ENCODE measurements at places on chromosomes 11 and 22.

GRCh38 chr11:45455536-45455935 lies 169.4 kb upstream of the SYT13 start:
- no peak for DNase-seq

- no peak for DNase-seq
Observed at GRCh38 chr11:47560426-47560825, 5.0 kb upstream of the PTPMT1 start.

DNA sequence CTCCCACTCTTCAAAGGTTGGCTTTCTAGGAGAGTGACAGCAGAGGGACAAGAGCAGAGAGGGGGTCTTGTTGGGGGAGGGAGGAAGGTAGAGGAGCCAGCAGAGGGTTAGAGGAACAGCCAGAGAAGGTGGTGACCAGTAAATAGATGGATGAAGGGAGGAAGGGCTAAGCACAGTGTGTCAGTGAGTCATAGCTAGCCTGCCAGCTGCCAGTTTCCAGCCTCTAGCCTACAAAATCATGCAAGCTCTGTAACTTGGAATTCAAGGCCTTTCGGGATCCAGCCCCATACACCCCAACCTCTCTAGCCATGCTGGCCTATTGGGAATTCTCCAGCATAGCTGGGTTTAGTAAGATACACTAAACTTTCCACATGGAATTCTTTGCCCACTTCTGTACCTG lies 147.4 kb upstream of the TEAD1 start:
- DNase-seq, result no peak

GRCh38 chr11:132980670-132981069 lies 551.6 kb downstream of the OPCML start:
- DNase-seq, result no peak

DNA sequence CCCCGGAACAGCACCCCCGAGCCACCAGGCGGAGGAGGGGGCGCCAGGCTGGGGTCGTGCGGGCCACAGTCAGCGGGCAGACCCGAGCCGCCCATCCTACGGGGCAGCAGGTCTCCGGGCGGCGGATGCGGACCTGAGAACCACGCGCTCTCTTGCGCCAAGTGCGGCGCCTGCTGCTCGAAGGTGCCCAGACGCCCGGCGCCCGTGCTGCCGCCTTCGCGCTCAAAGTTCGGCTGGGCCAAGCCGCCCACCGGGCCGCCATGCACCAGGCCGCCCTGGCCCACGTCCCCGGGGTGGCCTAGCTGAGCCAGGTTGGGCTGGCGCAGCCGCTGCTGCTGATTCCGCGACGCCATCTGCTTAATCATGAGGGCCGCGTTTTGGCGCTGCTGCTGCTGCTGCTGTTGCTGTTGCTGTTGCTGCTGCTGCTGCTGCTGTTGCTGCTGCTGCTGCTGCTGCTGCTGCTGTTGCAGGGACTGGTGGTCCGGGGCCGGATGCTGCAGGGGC lies 3.0 kb downstream of the MN1 start:
- DNase-seq, result no peak

- DNase-seq, result no peak
Observed at GRCh38 chr22:46008836-46009596, 32.1 kb upstream of the WNT7B start.

GRCh38 chr11:75524665-75525432 lies 892 bp downstream of the GDPD5 start:
- no peak for DNase-seq

GRCh38 chr11:911031-911889 lies 650 bp upstream of the CHID1 start:
- no peak for DNase-seq

DNA sequence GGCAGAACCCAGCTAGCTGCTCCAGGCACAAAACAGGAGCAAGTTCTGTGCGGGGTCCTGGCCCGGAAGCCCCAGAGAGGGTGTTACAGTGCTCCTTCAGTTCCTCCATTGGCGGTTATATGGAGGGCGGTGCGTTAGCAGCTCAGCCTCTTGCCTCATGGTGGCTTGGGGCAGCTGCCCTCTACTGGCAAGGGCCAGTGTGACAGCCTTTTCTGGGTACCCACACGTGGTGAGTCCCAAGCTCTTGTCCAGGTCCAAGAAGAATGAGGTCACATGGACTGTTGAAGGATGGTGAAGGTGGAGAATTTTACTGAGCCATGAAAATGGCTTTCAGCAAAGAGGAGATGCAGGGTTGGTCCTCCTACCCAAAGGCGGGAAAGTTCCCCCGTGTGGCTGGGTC lies 100.5 kb downstream of the WT1 start:
- no peak for DNase-seq

DNA sequence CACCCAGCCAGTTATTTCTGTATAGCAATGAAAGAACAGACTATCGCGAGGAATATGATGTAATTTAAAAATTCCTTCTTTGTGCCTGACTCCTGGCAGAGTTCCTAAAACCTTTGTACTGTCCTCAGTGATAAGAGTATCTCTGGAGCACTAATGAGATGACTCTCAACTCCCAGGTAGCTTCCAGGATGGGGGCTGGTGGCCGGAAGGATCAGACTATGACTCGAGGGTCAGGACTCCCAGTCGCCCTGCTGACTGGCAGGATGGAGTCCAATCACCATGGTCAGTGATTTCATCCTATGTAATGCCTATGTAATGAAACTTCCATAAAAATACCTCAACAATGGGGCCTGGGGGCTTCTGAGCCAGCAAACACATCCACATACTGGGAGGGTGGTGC lies 135.1 kb downstream of the SHANK2 start:
- DNase-seq, result no peak

- DNase-seq, result no peak
Observed at GRCh38 chr11:19718951-19719350, 6.3 kb downstream of the NAV2 start.

DNA sequence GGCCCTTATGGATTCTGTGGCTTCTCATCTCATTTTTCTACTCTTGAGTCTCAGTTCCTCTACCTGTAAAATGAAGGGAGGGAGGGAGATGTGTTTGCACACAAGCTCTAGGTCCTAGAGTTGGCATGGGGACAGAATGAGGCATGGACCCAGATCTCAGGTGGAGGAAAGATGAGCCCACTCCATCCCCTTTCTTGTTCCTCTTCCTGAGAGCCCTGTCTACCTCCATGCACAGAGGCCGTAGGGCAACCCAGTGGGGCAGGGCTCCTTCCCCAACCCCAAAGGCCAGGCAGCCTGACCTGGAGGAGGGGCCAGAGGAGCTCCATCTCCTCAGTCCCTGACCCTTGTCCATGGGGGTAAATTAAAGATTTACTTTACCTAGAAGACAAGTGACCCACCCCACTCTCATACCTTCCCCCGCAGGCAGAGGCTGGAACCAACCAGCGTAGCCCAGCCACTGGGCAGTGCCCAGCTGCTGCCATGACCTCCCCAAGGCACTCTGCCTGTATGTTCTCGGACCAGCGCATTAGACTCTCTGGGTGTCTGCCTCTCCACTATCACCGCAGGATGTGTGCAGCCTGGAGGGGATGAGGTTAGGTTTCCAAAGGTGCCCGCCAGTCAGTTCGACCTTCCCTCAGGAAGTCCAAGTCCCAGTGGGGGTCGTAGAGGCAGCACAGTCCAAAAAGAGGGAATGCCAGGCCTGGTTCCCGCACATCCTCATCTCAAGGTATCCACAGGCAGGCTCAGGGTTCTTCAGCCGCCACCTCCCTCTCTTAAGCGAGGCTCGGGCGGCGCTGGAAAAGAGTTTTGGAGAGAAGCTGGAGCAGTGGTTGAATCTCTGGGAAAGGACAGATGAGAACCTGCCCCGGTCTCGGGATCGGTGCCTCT lies 3.0 kb downstream of the SMTN start:
- DNase-seq, result no peak

DNA sequence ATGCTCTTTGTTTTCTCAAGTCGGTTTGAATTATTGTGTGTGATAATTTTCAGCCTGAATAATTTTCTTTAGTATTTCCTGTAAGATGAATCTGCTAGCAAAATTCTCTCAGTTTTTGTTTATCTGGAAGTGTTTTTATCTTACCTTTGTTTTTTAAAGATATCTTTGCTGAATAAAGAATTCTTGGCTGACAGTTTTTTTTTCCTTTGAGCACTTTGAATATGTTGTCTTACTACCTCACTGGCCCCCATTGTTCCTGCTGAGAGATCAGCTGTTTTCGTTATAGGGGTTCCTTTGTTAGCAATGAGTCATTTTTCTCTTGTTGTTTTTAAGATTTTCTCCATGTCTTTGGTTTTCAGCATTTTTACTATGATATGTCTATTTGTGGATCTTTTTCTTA lies 63.0 kb downstream of the HORMAD2 start:
- no peak for DNase-seq

DNA sequence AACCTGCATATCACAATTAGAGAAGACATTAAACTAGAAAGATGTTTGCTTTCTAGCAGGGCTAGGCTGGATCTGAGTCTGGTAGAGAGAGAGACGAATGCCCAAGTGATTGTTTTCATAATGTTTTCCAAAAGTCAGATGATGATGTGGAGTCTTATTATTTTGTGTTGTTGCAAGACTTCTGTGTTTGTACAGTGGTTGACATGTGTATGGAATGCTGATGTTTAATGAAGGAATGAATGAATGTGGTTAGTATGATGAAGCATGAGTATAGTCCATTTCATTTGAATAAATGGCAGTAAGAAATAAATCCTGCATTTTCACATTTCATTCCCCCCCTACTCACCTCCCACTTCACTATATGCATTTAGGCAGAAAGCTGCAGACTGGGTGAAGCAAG lies 69.6 kb downstream of the PPP2R1B start:
- no peak for DNase-seq

- DNase-seq, result no peak
Observed at GRCh38 chr11:30919389-30920152, 333.4 kb upstream of the MPPED2 start.

DNA sequence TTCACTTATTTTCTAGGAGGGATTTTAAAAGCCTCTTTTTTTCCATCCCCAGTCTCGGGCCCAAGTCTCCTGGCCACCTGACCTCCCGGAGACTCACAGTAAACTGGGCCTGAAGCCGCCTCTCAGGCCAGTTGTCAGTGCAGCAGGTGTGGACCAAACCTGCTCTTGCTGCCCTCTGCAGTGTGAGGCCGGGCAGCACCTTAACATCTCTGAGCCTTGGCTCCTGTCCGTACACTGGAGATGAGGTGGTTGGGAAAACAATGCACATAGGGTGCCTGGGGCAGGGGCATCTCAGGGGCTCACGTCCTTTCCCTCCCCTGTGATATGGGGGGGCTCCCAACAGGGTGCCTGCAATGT lies 45.1 kb downstream of the PHF21B start:
- DNase-seq, result no peak

GRCh38 chr11:98512938-98513337 lies 507.8 kb upstream of the CNTN5 start:
- DNase-seq, result no peak

GRCh38 chr11:26931248-26931631 lies 62.7 kb upstream of the FIBIN start:
- no peak for DNase-seq

DNA sequence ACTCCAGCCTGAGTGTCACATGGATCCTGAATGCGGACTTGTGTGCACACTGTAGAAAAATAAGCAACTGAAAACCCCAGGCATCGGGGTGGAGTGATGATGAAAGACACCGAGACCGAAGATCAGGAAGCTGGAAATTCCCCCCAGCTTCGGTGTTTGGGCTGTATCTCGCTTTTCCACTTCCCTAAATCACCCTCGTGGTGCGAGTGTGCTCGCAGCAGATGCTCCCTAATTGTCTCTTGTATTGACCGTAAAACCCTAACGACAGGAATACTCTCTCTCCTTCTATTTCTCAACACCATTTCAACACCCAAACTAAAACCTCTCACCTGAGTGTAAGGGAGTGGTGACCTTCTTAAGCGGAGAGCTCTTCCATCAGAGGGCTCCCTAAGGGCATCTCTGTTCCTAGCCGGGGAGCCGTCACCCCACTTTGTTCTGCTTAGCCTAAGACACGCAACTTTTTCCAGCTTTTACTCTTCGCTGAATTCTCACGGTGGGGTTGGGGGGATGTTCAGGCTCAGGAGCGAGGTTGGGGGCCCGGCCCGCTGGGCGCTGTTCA lies 635 bp upstream of the GRK3 start:
- DNase-seq, result no peak

- DNase-seq, result no peak
Observed at GRCh38 chr11:22681281-22681812, 14.9 kb downstream of the GAS2 start.

DNA sequence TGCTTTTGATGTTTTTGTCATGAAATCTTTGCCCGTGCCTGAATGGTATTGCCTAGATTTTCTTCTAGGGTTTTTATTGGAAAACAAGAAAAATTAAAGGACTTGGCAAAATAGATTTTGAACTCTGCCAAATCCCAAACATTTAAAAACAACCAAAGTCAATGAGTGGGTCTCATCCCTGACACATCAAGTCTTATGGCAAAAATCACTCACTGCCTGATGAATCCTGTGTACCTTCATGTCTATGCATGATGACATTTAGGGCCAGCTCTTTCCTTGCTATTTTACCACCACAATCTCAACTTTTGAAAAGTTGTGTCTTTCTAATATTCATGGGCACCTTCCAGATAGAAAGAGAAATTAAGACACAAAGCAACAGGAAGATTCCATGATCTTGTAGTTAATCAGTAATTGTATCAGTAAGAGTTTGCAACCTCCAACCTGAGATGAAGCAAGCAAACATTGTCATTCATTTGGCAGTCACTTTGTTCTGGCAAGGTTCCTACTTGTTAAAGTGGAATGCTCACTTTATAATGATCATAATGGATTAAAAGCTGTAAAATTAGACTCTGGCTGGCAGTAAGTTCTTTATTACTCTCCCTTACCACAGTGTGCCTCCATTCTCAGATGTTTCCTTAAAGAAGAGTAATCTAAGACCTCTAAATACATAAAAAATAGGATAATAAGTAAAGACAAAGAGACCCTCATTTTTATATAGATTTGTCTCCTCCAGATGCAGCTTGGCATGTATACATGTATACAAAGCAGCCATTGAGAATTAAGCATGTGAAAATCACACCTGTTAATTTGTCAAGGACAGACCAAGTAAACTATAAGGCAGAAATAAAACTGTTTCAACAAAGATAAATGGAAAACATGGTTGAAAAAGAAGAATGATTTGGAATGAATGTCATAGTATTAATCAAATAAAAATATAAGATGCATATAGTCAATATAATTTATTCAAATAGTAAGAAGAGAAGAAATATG lies 51.6 kb downstream of the ETS1 start:
- no peak for DNase-seq

- no peak for DNase-seq
Observed at GRCh38 chr22:17875631-17876030, 101.4 kb upstream of the BID start.

GRCh38 chr11:28756977-28757376 lies 648.8 kb downstream of the METTL15 start:
- DNase-seq, result no peak

DNA sequence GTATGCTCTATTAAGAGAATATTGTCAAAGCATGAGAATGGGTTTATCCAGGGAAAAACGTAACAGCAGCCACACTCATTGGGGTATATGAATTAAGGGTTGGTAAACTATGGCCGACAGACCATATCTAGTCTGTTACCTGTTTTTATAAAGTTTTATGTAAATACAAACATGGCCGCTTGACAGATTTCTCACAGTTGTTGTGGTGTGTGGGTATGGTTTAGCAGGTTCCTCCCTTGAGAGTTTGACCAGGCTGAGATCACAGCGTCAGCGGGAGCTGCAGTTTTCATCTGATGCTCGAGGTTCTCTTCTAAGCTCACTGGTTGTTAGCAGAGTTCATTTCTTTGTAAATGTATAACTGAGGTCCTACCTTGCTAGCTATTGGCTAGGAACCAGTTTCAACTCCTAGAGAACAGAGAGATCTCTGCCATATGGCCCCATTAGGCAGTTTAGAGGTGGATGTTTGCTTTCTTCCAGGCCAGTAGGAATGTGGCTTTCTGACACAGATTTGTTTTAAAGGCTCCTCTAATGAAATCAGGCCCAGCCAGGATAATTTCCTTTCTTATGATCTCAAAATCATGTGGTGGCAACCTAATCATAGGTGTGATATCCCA lies 45.5 kb upstream of the GRIK4 start:
- DNase-seq, result no peak

Measured in stimulated activated CD4-positive, alpha-beta T cell treated with anti-CD3 and anti-CD28 coated beads, TNF-alpha, amount 100 ng/mL, for 4 hours (primary cell).